NCI-H1092 treated with DMSO at 0.1 percent for 48 hours (cell line): ENCODE measurements at places on chromosomes 3 and 15.

- DNase-seq, result no peak
Observed at GRCh38 chr15:78976691-78977090, 31.8 kb upstream of the CTSH start.

GRCh38 chr15:36053746-36054145, 507.8 kb upstream of the DPH6 start:
- no peak for DNase-seq

DNA sequence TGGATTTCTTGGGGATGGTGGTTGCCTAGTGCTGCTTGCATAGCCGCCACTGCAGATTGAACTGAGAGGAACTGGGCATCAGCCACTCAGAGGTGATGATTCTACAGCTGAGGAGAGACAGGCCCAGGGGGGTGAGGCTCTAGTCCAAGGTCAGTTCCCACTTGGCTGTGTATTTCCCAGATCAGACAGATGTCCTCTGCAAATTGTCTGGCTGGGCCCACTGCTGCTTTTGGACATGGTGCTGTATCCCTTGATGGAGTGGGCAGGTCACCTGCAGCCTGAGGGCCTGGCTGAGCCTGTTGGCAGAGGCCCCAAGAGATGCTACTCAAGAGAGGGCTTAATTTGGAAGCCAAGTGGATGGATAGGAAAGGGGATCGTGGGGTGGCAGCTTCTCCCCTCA, 124.5 kb upstream of the CTDSPL start:
- no peak for DNase-seq

DNA sequence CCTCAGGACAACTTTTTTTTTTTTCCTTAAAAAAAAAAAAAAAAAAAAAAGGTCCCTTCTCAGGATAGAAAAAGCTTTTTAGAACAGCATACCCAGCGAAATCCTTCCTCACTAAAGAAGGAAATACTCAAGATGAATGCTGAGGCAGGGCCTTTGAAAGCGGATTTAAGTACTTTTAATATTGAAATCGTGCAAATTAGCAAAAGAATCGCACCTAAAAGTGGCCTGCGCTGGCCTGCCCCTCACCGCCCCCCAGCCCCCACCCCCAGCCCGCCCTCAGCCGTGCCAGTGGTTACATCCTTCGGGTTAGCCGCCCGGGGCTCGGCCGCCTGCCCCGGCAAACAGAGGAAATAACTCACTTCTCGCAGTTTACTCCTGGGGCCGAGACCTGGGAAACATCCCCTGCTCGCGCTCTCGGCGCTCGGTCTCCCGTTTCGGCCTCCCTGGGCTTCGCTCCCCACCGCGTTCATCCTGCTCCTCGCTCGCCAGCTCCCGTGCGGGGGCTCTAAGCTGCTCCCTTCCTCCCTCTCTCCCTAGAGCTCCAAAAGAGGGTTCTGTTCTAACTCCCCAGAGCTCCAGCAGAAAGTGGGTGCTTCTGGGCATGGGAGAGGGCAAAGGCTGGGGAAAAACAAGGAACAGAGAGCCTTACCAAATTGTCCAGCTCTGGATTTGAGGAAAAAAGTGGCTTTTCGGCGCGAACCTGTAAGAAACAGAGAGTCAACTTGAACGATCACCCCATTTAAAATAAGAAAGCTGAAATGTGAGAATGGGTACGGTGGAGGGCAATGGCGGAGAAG, 5.2 kb downstream of the MEIS2 start:
- no peak for DNase-seq

DNA sequence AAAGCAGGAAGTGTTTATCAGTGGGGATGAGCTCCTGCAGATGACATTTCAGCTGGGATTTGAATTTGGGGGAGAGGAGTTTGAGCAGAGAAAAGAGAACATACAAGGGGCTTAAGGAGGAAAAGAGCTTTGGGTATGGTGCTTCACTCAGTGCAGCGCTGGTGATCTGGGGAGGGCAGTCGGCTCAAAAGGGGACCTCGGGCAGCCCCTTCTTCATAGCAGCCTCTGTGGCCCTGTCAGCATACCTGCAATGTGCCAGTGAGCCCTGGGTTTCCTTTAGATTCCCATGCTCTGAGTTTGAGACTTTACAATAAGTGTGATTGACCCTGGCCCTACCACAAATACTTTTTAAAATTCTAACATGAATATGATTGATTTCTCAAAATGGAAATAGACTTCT, 40.2 kb downstream of the ROPN1B start:
- no peak for DNase-seq

DNA sequence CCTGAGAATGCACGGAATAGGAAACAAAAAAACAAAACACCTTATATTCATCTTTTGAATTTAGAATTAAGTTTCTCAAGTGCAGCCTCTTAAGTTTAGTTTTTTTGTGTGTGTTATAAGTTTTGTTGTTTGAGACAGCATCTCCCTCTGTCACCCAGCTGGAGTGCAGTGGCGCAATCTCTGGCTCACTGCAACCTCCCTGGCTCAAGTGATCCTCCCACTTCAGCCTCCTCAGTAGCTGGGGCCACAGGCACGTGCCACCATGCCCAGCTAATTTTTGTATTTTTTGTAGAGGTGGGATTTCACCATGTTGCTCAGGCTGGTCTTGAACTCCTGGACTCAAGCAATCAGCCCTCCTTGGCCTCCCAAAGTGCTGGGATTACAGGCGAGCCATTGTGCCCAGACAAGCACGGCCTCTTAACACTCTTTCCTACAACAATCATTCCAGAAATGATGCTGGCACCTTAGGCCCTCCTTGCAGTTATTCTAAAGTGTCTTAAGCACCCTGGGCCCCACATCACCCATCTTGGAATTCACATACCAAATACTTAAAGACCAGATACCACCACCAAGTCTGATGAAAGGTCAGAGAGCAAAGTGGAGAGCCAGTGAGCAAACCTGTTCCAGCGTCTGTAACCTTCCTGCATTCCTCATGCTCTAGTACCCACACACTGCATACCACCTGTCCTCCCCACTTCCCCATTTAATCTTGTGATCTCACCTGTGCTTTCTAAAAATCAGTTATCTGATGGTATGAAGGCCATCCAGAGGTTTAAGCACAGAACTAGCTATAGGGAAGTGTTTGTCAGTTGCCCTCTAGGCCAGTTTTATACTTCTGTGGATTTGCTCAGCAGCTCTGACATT, 6.9 kb upstream of the SPG11 start:
- DNase-seq, result no peak

DNA sequence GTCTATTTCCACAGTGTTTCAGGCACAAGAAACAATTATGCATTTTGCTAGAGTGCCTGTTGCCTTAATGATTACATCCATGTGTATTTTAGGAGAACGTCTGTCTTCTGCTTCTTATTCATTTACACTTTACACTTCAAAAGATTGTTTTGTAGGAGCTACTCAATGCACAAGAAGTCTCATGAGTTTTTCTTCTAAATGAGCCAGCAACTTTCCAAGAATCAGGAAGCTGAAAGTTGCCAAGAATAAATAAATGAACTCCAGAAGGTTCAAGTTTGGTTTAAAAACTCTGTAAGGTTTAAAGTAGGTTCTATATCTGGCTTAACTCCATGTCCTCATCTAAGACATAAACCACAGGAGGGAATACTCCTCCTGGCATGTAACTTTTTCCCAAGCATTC, 103.8 kb upstream of the ADPGK start:
- DNase-seq, result no peak

GRCh38 chr3:64158334-64158733, 66.9 kb downstream of the PRICKLE2 start:
- no peak for DNase-seq

DNA sequence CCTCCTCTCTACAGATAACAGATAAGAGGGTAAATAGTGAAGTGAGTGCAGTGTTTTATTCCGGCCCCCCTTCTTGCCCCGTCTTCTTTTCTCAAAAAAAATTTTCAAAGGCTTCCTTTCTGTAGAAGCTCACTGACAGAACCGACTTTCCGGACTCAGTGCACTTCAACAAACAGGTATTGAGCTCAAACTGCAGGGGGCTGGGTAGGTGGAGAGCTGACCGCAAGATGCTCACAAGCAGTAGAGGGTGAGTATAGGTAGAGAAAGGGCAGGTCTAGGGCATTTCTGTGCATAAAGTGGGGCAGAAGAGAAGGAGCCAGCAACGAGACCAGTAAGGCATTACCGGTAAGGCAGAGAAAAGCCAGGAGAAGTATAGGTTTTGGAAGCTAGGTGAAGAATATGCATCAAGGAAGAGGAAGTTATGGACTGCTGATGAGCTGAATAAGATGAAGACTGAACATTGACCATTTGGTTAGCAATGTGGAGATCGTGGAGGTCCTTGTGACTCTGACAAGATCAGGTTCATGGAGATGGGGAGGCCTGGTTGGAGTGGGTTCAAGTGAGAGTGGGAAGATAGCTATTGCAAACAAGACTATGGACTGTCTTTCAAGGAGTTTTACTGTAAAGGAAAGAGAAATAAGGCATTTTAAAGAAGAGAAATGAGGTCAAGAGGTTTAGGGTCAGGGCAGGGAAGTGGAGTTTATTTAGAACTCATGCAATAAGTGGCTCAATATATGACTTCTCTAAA, 97.4 kb downstream of the ST6GAL1 start:
- no peak for DNase-seq

DNA sequence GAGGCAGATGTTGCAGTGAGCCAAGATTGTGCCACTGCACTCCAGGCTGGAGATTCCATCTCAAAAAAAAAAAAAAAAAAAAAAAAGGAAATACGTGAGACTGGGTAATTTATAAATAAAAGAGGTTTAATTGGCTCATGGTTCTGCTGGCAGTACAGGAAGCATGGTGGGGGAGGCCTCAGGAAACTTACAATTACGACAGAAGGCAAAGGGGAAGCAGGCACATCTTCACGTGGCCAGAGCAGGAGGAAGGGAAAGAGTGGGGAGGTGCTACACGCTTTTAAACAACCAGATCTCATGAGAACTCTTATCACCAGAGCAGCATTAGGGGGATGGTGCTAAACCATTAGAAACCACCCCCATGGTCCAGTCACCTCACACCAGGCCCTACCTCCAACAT, 138.2 kb upstream of the IL12A start:
- DNase-seq, result no peak

DNA sequence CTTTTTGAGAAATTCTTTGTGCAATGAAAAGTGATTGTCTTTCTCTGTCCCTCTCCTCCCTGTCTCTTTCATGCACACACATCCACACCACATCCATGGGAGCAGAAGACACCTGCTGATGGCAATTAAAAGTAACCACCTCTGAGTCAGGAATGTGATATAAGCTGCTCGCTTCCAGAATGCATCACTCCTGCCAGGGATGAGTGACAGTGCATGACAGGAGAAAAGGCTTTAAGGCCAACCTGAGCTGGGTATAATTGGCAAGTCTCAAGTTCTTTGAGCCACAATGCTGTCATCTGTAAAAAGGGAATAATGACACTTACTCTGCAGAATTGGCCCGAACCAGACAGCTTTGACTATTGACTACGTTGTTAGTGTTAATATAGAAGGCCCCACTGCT, 59.6 kb downstream of the UBP1 start:
- DNase-seq, result no peak

DNA sequence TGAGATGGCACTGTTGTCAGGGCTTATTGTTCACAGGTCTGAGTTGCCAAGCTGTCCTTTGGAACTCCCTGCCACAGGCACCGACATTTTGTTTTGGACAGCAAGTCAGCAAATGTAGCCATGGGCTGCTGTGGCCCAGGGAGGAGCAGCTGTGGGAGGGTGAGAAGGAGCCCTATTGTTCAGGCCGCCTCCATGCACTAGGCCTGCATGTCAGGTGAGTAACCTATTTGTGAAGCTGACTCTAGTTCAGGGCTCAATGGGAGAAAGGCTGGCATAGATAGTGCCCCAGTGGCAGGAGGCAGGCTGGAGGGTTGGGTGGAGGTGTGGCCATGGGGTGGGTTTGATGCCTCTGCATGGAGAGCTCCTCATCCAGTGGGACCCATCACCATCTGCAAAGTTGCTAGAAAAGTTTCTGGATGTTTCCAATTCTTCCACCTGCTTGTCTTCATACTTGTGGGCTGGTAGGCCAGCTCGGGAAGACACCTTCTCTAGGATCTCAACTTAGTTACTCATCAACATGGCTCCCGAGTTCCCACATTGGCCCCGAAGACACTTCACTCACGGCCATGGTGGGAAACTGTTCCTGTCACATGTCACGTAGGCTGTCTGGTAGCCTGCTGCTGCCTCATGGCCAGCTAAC, 19.5 kb downstream of the AMOTL2 start:
- DNase-seq, result no peak

DNA sequence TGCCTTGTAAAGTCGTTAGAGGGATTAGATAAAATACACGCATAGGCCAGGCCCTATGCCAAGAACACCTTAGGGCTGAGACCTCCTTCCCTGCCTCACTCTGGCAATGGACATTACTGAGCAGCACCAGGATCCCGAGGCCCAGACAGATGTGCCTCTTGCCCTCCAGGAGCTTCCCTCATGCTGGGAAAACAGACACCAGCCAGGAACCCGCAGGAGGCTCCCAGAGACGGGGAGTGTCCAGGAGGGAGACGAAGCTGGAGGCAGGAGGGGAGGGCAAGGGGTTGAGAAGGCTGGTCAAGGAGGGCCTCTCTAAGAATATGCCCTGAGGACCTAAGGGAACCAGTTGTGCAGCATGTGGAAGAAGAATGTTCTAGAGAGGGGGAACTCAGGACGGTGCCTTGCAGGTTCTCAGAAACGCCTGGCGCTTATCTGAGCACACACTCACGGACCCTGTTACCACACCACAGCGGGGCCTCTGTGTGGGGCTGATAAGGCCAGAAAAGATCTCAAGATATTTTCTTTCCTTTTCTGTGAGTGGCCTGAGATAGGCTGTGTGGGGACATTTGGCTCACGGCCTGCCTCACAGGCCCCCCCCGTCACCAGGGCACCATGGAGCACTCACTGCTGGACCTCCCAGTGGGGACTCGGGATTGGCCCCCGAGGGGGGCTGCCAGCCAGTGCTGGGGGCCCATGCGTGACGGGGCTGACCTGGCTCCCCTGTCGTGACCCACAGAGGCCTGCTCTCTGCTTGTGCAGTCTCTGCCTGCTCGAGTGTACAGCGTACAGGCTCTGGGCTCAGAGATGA, 22.0 kb upstream of the CYP11A1 start:
- DNase-seq, result no peak

DNA sequence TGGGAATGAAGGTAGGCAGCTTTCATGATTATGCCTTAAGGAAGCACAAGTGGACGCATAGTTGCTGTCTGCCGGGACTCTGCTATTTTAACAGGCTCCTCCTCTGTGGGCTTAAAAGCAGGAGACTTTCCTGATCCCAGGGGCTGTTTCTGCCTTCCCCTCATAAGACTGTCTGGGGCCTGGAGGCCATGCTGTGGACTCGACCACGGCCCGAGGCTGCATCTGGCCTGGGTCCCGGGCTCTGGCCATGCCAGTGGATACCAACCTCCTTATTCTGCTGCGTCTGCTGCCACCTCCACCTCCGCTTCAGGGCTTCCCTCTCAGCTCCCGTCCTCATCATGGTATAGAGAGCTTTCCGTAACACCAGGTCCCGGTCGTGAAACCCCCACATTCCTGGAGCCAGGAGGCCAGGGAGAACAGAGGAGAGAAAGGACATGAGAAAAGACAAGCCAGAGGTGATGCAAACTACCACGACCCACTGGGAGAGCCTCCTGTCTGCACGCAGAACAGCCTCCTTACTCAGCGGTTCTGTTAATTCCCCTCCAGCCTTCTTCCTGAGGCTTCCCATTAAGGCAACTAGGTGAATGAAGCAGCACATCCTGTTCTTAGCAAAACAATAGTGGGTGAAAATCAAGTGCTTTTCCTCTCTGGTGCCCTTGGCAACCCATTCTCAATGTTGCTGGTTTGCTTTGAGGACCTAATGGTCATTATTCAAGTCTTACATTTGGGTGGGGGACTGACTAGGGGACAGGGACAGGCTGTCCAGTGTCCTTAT, 200.5 kb downstream of the KLF13 start:
- no peak for DNase-seq

GRCh38 chr15:47158573-47158972, 558.7 kb upstream of the SEMA6D start:
- no peak for DNase-seq
